Kasumi-1 (cell line): ENCODE measurements at places on chromosomes 1 and 21.

DNA sequence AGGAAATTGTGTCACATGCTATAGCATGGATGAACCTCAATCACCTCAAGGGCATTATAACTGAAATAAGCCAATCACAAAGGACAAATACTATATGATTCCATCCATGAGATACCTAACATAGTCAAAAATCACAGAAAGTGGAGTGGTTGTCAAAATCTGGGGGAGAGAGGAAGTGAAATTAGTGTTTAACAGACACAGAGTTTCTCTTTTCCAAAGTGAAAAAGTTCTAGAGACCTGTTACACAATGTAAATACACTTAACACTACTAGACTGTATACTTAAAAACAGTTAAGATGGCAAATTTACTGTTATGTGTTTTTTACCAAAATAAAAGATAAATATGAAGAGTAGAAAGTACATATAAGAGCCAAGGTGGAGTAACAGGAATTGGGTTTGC is 31.8 kb downstream of the ZNF644 start:
- no peak for DNase-seq

GRCh38 chr21:35775778-35776544 is 284.4 kb downstream of the SETD4 start:
- DNase-seq, result no peak

DNA sequence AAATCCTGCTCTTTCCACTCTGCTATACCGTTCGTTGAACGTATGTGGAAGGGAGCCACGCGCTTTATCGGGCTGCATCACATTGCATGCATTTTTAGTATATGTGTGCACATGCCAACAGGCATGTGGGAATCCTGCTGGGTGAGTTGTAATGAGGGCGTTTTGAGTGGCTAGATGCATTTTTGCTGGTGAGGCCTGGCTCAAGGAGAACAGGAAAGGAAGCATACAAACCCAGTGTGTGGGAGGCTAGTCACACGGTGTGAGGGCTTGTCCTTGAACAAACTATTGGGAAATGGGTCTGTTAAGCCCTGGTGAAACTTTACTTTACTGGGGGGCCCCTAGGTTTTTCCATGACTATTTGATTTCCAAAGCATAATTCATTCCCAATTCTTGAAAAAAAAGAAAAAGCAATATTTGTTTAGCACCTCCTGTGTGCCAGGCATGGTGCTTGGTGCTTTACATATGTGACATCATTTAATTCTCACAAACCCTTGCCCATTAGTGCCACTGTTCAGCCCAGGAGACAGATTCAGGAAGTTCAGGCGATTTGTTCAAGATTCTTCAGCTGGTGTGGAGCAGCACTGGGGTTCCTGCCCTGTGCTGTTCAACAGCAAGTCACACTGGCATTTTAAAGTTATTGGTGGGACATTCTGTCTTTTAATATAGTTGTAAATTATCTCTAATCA is 25.6 kb upstream of the JUN start:
- peak; percentile 59 for DNase-seq

GRCh38 chr1:107251839-107252238 is 111.0 kb downstream of the NTNG1 start:
- DNase-seq, result peak; percentile 42

DNA sequence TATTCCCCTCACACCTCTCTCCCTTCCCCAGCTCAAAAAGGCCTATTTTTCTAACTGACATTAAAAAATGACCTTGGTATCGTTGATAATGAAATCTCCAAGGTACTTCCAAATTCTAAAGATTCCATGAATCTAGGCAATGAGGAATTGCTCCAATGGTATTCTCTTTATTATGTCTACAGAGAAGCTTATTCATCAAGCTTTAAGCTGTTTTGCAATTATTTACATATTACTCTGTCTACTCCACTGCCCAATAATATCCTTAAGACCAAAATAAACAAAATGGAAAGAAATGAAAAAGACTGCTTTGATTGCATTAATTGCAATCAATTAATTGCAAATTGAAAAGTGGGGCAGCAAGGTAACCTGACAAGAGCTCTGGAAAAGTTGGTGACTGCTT is 7.9 kb downstream of the PLPP3 start:
- no peak for DNase-seq

- no peak for DNase-seq
Observed at GRCh38 chr1:47407481-47407880, 8.6 kb upstream of the FOXE3 start.

DNA sequence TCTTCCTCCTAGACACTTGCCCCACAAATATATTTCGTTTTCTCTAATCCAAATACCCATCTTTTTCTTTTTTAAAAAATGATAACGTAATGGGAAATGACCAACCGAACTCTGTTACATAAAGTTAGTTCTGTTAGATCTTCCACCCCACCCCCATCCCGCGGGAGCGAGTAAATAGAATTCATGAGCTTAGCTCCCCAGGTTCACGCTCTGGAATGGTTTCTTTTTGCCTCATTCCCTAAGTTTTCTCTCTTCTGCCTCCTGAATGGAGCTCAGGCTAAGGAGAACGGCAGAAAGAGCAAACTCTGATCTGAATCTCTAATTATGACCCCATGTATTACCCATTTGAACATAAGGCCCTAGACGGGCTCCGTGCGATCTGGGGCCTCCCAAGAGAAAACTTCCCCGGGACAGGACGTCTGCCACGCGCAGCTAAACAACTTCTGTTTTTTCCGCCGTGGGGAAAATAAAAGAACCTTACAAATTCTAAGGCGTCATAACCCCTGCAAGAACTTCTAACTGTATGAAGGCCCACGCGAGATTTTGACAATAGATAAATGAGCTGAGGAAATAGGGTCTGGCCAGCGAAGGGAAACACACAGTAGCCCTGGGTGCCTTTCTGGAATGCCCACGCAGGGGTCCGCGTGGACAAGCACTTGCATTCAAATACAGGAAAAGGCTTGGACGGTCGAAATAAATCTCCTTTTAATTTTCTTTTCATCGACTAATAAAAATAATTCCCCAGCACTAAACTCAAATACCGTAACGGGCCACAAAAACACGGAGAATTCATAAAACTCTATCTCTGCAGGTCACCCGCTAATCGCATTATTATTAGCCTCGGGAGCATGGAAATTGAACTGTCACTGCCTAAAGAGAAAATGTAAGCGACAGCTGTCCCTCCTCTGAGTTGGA is 2.2 kb downstream of the TBX15 start:
- DNase-seq, result no peak

GRCh38 chr1:15328351-15329103 is 81.2 kb upstream of the EFHD2 start:
- peak; percentile 85 for DNase-seq

GRCh38 chr1:9184749-9185148 is 49.8 kb upstream of the H6PD start:
- no peak for DNase-seq

GRCh38 chr1:50505427-50505826 is 82.2 kb upstream of the DMRTA2 start:
- no peak for DNase-seq

DNA sequence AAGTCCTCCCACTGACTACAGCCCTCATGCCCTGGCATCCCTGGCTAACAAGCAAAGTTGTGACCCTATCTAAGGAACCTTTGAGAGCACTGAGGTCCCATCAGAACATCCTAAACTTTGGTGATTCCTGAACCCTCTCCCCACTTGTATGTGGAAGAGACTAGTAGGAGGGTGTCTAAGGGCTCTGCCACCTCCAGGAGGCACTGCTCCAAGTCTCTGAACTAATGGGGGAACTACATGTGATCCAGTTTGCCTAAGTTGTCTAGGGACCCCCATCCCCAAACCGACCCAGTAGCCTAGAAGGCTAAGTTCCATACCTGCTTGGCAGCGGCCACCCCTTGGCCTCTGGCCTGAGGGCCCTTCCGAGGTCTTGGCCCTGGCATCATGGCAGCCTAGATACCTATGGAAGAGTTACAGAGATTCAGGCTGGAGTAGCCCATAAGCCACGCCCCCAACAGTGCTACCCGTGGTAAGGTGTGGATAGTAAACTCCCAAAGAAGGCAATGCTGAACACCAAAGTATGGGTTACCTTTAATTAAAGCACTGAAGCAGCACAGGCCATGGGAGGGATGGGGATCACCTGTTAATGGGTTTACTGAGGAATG is 1.7 kb downstream of the CC2D1B start:
- DNase-seq, result no peak

GRCh38 chr1:151905070-151905442 is 4.3 kb downstream of the THEM4 start:
- no peak for DNase-seq

- DNase-seq, result no peak
Observed at GRCh38 chr1:76012341-76013205, 62.0 kb upstream of the ST6GALNAC3 start.

GRCh38 chr21:42545317-42545716 is 31.7 kb downstream of the SLC37A1 start:
- no peak for DNase-seq

DNA sequence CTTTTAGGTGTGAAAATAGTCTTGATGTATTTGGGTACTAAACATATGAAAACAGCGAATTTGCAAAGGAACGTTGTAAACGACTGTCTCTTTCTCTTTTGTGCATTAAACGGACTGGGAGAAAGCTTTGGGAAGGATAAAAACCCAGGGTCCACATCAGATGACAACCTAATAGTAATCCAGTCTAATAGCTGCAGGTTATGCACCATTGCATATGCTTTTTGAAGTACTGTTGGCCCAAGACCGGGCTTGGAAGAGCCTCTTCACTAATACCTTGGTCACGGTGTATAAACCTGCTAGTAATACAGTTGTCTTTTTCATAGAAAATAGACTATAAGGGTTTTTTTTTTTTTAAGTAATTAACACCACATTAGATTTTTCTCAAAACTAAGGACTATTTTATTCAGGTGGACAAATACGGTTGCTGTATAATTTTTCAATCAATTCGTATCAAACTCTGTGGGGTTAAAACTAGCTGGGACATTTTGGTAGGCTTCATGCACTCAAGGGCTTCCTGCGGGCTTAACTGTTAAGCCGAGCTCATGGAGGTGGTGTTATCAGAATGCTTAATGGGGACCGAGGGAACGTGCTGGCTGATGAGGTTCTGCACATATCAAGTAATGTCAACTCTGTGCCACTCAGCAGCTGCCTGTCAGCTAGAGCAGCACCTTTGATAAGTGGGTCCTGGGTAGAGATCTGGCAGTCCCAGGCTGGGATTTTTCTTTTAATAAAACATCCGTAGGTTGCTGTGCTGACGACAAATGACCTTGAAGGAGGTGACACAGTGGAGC is 2.1 kb downstream of the RYR2 start:
- no peak for DNase-seq

GRCh38 chr1:116945996-116946395 is 36.3 kb downstream of the PTGFRN start:
- no peak for DNase-seq

GRCh38 chr1:183881387-183882131 is 76.6 kb downstream of the RGL1 start:
- DNase-seq, result no peak

DNA sequence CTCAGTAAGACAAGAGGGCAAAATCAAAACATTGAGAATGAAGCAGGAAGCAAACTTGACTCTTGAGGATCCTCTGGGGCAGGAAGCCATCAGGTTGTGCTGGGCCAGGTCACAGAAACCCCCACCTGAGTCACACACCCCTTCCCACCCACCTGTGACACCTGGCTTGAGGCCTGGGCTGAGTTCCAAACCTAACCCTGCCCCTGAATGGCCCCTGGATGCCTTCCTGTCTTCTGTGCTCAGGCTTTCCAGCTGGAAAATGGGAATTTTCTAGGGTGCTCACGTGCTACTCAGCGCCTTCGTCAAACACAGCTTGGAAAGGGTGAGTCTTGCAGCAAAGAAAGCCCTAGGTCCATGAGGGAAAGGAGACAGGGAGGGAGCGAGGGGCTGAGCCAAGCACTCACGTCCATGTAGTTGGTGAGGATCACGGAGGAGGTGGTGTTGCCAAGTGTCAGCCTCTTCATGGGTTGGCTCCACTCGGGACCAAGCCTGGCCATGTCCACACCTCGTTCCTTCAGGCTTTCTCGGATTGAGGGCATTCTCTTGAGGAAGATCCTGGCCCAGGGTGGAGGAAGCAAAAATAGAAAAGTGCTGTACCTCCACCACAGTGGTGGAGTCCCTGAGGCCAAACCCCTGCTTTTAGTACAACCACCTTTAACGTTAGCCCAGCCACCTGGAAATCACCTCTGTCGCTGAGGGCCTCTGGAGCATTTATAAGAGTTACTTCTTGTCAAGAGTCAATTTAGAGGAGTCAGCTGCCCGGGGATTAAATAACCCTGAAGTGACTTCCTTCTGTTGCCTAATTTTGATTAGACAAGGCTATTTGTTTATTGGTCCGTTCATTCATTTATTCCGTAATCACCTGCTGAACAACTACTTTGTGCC is 4.3 kb downstream of the REN start:
- DNase-seq, result no peak

- no peak for DNase-seq
Observed at GRCh38 chr1:94093396-94093795, 27.6 kb downstream of the ABCA4 start.

DNA sequence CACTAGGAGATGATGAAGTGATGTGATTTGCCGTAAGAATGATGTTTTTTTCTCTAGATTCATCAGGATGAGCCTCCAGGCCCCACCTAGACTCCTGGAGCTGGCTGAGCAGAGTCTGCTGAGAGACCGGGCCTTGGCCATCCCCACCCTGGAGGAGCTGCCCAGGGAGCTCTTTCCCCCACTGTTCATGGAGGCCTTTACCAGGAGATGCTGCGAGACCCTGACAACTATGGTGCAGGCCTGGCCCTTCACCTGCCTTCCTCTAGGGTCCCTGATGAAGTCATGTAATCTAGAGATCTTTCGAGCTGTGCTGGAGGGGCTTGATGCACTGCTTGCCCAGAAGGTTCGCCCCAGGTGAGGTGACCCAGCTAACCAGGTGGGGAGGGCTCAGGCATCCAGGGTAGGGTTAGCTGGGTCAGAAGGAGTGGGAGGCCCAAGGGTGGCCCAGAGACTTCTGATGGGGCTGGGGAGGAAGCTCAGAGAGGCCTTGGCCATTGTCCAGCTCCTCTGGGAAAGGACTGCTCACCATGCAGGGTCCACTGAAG is 1.3 kb downstream of the PRAMEF12 start:
- no peak for DNase-seq

DNA sequence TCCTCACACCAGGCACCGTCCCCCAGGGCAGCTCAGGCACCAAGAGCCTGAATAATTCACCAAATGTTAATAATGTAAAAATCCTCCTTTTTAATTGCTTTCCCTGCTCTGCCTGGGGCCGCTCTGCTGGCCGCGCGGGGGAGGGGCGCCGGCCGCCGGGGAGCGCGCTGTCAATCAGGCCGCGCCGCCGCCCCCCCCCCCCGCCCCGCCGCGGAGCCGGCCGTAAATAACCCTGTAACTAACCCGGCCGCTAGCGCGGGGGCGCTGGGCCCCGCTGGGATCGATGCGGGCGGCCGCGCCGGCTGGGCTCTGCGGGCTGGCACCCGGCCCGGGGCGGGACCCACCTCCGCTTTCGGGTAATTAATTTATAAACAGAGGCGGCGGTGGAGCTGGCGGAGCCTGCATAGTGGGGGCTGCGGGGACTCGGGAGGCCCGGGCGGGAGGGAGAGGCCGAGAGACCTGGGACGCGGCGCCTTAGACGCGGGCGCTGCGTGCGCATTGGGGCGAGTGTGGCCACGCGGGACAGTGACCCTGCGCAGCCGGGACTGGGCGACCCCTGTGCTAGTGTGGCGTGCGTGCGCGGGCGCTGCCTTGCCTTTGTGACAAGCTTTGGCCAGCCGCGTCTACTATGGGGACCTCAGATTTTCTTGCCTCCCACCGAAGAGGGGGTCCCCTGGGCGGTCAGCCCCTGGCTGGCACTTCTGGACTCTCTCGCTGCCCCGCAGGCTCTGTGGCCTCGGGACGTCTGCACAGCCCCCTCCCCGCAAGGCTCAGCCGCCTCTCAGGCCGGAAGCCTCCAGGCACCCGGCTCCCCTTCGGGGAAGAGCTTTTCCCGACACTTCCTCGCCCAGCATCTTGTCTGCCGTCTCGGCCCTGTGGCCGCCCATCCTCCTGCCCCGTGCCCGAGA is 16.6 kb downstream of the SAMD11 start:
- DNase-seq, result no peak

GRCh38 chr1:159902541-159902940 is 2.6 kb upstream of the CFAP45 start:
- DNase-seq, result no peak
